Putamen (tissue), 1 donor: ENCODE measurements at places on chromosomes 1 and 21.

- no peak for DNase-seq
These were observed 24.4 kb upstream of the IER5 start for GRCh38 chr1:181064011-181064623.

DNA sequence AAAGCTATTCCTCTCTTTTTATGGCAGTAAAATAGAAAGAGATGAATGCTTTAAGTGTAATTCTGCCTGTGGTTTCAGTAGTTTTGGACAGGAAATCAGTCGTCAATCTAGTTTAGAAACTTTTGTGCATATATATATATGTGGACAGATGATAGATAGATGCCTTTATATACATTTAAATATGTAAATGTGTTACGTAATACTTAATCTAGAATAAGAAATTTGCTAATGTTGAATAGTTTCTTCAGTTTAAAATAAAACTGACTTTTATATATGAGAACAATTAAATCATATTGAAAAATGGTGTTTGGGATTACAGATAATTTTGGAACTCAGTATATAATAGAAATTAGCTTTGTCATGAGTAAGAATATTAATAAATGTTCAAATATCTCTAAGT is 1165.7 kb upstream of the NCAM2 start:
- no peak for DNase-seq

- DNase-seq, result no peak
These were observed 19.6 kb downstream of the PEX14 start for GRCh38 chr1:10494418-10494753.

DNA sequence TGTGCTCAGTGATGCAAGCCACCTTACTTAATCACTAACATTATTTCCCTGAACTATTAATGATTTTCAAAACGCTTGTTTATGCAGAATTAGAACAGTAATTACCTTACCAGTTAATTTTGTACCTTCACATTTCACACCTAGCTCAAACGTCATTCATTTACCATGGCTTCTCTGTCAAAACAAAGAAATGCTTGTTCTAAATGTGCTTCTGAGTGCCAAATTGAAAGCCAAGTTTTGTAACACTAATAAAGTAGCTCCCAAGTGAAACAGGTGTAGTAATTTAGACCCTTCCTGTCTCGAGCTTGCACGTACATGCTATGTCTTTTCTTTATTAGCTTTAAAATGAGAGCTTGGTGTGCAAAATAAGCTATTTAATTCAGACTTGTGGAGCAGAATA is 533.7 kb upstream of the PKN2 start:
- no peak for DNase-seq

- no peak for DNase-seq
These were observed 9.1 kb downstream of the AMPD2 start for GRCh38 chr1:109628540-109629321.

- no peak for DNase-seq
These were observed 5.2 kb upstream of the EXTL1 start for GRCh38 chr1:26016258-26016952.

DNA sequence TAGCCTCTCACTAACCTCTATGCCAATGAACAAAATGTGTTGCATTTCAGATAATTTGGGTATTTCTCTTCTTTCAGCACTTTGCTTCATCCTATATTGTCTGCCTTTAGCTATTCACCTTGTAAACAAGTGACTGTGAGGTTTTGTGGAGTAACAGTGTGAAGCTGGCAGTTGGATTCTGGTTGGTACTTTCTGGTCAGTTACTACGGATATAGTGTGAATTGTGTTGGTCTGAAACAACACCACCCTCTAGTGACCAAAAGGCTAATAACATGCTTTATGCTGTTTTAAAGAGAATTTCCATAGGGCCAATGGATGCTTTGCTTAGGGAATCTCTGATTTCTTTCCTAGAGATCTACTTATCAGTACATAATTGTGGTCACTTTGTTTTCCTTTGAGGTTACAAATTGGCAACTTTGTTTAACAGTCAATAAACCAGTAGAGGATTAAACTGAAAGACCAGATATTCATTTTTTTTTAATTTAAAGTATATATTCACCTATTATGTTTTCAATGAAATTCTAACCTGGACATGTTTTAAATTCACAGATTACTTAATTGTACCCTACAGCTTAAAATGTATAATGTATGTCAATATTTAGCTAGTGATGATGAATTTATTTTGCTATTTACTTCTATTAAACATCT is 2.5 kb upstream of the PTGER3 start:
- DNase-seq, result peak; percentile 41

GRCh38 chr1:42944246-42944928 is 14.3 kb downstream of the SLC2A1 start:
- DNase-seq, result no peak

DNA sequence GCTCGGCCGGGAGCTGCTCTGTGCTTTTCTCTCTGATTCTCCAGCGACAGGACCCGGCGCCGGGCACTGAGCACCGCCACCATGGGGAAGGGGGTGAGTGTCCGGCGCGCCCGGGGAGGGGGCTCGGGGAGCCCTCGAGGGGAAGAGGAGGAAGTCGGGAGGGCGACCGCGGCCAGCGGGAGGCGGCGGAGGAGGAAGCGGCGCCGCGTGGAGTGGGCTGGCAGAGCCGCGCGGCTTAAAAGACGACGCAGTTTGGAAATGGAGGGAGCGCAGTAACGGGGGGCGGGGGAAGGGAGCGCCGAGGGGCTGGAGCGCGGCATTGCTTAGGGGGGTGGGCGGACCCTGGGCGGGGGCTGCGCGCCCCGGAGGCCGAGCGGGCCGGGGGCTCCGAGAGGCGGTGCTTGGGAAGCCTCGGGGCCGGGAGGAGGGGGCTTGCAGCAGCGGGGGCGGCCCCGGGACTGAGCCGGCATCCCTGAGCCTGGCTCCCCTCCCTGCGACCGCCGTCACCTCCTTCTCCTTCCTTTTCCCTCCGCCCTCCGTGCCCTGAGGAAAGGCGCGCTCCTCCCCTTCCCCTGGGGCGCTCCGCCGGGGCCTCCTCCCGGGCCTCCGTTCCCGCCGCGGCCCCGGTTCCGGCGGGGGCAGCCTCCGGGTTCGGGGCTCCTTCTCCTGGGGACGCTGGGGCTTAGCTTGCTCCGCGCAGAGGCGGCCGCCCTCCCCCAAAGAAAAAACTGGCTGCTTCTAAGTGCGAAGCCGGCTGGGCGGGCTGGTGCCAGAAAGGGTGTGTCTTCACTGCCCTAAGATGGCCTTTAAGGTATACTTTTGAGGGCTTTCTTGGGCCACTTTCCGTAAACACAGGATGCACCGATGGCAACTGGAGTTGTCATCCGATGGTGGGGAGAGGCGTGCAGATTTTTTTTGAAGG is 648 bp downstream of the ATP1A1 start:
- peak; percentile 43 for DNase-seq

- DNase-seq, result no peak
These were observed 70.1 kb upstream of the LRRC7 start for GRCh38 chr1:69497441-69498221.

DNA sequence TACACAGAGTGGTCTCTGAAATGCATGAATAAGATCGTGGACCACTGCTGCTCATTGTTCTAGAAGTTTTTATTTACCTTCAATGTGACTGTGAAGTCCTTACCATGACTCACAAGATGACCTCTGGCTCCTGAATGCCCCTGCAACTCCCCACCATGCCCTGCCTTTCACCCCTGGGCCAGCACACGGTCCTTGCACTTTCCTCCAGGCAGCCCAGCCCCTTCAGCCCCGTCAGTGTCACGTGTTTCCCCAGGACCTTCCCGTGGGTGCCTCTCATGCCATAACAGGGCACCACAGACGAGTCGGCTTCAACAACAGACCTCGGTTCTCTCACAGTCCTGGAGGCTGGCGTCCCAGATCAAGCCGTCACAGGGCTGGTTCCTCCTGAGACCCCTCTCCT is 62.1 kb downstream of the B3GALT5 start:
- DNase-seq, result no peak

DNA sequence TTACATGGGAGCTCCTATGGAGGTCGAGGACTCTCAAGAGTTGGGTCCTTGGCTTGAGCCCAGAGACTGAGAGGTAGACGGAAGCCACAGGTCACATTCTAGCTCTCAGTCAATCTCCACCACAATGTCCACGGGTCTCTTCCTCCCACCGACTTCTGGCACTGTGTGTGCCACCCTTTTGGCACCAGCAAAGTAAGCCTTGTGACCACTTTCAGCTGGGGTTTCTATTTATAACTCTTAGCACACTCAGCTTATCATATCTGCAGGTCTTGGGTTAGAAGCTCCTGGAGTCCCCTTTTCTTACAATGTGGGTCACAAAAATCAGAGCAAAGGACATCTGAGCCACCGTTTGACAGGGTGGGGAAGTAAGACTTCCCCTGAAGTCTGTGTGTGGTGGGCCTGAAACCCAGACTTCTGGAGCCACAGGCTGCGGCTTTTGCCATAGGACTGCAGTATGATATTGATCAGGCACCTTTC is 28.3 kb downstream of the NCMAP start:
- no peak for DNase-seq

GRCh38 chr1:244325056-244325758 is 126.5 kb downstream of the ADSS2 start:
- no peak for DNase-seq

DNA sequence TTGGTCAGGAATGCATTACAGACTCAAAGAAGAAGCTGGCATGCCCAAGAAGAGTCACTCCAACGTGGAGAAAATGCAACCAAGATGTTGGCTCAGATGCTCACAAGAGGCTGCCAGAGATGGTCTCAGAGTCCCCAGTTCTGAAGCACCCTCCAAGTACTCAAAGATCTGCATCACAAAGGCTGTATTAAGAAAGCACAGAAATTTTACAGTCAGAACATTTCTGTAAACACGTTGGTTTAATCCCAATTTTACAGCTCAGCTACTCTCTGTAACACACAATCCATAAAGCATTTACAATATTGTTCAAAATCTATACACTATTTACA is 69.4 kb downstream of the CDC7 start:
- DNase-seq, result no peak

- DNase-seq, result no peak
These were observed 46.9 kb downstream of the ARHGEF10L start for GRCh38 chr1:17586172-17586964.

DNA sequence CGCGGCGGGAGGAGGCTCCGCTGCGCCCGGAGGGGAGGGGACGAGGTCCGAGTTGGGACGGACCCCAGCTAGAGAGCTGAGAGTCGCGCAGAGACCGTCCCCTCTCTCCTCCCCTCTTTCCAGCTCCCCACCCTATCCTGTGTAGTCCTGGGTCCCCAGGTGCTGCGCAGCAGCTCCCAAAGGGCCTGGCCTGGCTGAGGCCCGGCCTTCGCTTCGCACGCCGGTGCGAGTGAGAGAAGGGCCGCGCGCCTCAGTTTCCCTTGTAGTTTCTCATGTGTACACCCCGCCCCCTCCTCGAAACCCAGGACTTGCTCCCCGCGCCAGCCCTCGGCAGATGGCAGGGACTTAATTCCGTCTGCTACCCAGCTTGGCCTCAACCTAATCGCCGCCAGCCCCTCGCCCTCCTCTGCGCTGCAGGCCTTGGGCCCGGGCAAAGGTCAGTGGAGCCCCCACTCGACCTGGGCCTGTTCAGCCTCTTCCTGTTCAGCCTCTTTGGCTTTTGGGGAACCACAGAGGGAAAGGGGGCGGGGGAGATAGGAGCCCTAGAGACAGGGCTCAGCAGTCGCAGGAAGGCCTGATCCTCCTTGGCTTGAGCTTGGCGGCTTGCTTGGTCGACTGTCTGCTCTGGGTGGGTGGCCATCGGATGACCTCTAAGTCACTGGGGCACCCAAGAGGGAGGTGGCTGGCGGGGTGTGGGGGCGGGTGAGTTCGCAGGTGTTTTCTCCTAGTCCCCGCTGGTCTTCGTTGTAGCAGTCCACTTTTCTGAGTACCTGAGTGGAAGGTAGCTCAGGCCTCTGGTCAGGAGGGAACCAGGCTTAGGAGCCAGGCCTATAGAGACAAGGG is 1.0 kb downstream of the ZNF687 start:
- no peak for DNase-seq

- no peak for DNase-seq
These were observed 12.8 kb downstream of the RRP15 start for GRCh38 chr1:218297867-218298266.

DNA sequence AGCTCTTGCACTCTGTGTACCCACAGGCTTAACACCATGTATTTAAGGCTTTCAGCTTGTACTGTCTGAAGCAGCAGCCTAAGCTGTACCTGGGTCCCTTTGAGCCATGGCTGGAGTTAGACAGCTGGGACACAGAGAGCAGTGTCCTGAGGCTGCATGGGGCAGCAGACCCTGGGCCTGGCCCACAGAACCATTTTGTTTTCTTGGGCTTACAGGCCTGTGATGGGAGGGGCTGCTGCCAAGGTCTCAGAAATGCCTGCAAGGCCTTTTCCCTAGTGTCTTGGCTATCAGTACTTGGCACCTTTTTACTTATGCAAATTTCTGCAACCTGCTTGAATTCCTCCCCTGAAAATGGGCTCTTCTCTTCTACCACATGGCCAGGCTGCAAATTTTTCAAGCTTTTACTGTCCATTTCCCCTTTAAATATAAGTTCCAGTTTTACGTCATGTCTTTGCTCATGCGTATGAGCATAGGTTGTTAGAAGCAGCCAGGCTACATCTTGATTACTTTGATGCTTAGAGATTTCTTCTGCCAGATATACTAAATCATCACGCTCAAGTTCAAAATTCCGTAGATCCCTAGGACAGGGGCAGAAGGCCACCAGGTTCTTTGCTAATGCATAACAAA is 143.9 kb downstream of the CLEC20A start:
- no peak for DNase-seq

GRCh38 chr1:219670426-219671149 is 57.7 kb upstream of the ZC3H11B start:
- no peak for DNase-seq

- peak; percentile 30 for DNase-seq
These were observed 255.8 kb upstream of the CACYBP start for GRCh38 chr1:174743654-174744561.

- no peak for DNase-seq
These were observed 141.8 kb upstream of the PBX1 start for GRCh38 chr1:164417016-164417704.

GRCh38 chr1:207032528-207033017 is at the start of gene C1orf116:
Gene C1orf116, minus strand, starts transcription at chr1:207032756. Its CDS starts 5,158 bp downstream, at chr1:207027598.
- DNase-seq, result no peak

GRCh38 chr1:84268346-84268745 is 33.2 kb upstream of the SAMD13 start:
- no peak for DNase-seq

- DNase-seq, result no peak
These were observed 8.7 kb downstream of the UBE2G2 start for GRCh38 chr21:44792702-44793591.

GRCh38 chr1:66334318-66334717 is 199.6 kb upstream of the SGIP1 start:
- DNase-seq, result no peak

DNA sequence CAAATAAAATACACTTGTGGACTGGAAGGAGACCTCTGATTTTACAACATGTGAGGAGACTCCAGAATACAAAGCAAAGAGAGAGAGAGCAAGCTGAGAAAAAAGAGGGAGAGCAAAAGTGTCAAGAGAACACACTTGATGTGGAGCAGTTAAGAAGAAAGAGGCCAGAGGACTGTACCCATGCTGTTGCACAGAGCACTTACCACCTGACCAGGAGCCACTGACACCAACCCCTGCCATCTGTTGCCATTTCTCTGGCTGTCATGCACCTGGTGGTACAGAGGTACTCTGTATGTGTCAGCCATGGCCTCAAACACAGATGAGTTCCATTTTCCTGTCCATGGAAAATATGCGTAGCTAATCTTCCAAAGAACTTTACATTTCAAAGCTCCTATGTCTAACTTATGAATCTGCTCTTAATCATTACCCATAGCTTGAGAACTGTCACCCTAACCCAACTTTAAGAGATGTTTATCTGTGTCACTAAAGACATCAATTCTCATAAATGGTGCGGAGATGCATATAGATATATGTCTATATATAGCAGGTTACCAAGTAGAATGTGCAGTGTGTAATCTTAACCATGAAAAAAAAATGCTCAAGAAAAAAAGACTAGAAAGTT is 32.8 kb upstream of the ABCD3 start:
- no peak for DNase-seq

GRCh38 chr1:5725855-5726585 is 266.2 kb downstream of the NPHP4 start:
- DNase-seq, result no peak
